Panc1 (cell line): ENCODE measurements at places on chromosomes 7 and 10. TPM values are rescaled to one million over a fixed set of nuclear protein-coding genes. Genes with fewer than 3 reads are reported as not detected.

OR2A12 gene
- total RNA-seq = not detected

GHRHR gene
- total RNA-seq = not detected

NSUN5 gene
- 66.8 TPM for total RNA-seq

HOXA2 gene
- 2.9 TPM for total RNA-seq

C1GALT1 gene
- 54.5 TPM for total RNA-seq

SLC39A12 gene
- not detected for total RNA-seq

HOXA4 gene
- 0.39 TPM for total RNA-seq

TCAF2 gene
- 0.28 TPM for total RNA-seq

NUTM2A gene
- 0.21 TPM for total RNA-seq

PLAU gene
- 305 TPM for total RNA-seq

TMEM225B gene
- 0.31 TPM for total RNA-seq
